ENCODE measurements at places on chromosomes 3 and 15.

DNA sequence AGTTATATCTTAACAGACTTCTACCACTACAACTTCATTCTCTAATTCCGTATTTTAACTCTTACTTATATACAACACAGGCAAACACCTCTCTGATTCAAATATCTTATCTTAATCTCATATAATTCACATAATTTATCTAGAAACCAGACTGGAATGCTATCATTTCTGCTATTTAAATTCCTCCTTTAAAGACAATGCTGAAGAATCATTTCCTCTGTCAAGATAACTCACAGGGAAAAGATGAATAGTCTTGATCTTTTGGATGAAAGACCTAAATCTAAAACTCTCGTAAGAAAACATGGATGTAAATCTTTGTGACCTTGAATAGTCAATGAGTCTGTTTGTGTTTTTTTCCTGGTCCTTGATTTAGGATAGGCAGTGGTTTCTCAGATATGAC lies 135.3 kb upstream of the PLXND1 start:
- DNase-seq: no peak

- DNase-seq: no peak
Measured at GRCh38 chr15:101610611-101611000, 41.6 kb downstream of the TM2D3 start.

- no peak for DNase-seq
Measured at GRCh38 chr3:73661265-73661664, 36.5 kb upstream of the PDZRN3 start.

DNA sequence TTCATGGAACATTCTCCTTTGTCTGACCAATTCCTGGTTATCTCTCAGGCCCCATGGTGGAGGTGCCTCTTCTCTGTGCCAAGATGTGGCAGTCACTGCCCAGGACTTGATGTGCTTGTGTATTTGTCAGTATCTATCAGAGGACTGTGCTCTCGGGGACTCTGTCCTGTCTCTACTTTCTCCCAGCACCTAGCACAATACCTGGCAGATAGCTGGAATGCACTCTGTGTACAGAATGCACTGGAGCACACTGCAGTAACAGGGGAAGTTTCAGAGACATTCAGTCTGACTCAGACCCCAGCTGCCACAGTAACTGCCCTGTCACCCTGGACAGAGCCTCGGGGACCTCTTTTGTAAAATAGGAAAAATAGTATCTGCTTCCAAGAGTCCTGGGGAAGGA lies 34.6 kb upstream of the SV2B start:
- DNase-seq: no peak

- DNase-seq: no peak
Measured at GRCh38 chr3:105933871-105934270, 65.1 kb upstream of the CBLB start.

- no peak for DNase-seq
Measured at GRCh38 chr3:63964681-63965485, 52.7 kb upstream of the SCAANT1 start.

DNA sequence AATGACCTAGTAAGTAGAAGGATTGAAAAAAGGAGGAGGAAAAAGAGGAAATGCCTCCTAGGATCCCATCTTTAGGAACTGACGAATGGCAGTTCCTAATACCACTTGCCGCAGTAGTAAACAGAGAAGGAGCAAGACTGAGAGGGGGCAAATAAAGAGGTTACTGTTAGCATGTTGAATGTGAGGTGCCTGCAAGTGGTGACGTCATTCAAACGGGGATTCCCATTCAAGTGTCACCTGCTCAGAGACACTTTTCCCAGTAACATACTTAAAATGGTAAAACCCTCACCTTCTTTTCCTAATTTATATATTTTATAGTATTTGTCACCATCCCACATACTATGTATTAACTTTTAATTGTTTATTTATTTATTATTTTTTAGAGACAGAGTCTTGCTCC lies 178.9 kb downstream of the IL5RA start:
- DNase-seq: no peak

DNA sequence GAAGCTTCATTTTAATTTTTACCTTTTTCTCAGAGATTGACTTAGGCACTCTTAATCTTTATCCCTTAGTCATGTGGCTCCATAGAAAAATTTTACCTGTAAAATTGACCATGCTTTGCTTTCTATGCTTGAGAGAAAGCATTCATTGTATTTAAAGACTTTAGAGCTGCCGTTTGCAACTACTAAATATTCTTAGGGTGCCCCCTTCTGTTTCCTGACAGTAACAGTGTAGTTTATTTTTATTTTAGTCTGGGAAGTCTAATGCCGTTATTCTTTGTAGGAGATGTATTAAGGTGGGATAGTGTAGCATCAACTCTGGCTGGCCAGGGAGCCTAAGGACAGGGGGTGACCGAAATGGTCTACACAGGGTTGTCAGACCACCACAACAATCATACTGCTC lies 84.5 kb upstream of the SYNPR start:
- DNase-seq: no peak
